NCI-H1417 treated with DMSO at 0.1 percent for 48 hours (cell line): ENCODE measurements at places on chromosomes 16 and 17.

- DNase-seq, result no peak
Measured at GRCh38 chr16:22660441-22661160, 149.9 kb downstream of the NPIPB5 start.

DNA sequence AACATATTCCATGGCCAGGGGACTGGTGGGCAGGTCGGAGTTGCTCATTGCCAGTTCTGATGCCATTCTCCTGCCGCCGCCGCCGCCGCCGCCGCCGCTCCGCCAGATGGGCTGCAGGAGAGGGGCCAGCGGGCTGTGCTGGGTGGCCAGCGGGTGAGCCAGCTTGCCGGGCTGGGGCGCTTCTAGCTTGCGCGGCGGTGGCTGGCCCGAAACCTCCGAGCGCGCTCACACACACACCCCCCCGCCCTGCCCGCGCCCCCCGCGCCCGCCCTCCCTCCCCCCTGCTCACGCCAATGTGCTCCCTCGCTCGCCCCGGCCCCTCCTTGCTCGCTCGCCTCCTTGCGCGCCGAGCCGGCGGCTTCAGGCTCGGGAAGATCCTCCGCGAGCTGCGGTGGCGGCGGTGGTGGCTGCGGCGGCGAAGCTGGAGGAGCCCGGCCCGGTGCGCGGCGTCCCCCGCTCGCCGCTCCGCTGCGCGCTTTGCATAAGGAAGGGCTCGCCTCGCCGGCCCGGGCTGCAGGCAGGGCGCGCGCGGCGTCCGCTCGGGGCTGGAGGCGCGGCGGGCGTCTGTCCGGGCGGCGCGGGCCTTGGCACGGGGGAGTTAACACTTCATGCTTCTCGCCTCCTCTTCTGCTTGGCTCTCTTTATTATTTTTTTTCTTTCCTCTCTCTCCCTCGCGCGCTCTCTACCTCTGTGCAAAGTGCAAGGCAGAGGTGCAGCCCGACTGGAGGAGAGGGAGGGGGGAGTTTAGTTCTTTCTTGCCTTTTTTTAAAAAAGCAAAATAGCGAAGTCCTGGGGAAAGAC, 500 bp downstream of the MAF start:
- no peak for DNase-seq

DNA sequence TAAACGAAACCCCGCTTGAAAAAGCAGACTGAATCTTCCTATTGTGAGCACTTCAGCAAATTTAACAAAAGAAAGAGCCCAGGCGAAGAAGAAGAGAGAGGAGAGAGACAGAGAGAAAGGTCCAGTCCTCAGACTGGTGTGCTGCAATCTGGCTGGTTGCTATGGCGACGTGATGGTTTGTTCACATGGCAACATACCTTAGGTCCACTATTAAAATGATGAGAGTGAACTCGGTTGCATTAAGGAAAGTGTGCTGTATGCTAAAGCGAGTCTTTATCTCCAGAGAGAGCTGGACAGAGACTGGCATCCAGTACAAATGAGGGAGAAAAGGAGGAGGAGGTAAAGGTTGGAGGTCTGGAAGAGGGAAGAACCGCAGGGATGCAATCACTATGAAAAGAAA, 271.8 kb upstream of the ZFHX3 start:
- DNase-seq, result no peak

- DNase-seq, result no peak
Measured at GRCh38 chr16:80457871-80458270, 82.9 kb upstream of the DYNLRB2 start.

DNA sequence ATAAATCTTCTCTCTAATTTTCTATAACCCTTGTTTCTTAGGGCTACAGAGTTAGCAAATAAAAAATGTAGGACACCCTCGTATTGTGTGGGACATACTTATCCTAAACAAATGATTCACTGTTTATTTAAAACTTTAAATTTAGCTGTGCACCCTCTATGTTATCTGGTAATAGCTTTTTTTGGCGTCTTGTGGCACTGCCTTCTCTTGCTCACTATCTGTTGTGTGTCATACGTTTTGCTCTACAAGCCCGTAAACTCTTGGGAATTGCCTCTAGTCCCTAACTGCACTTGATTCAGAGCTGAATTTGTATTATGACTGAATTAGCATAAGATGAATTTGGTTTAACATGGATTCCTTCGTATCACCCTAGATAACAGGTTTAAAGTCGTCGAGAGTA, 144.3 kb upstream of the MYOCD start:
- DNase-seq, result no peak

- DNase-seq, result no peak
Measured at GRCh38 chr16:54331241-54332002, 44.8 kb upstream of the IRX3 start.

GRCh38 chr17:78173097-78173715, 4.8 kb downstream of the SYNGR2 start:
- DNase-seq, result no peak

GRCh38 chr17:73363442-73364154, 51.8 kb upstream of the CDC42EP4 start:
- no peak for DNase-seq

DNA sequence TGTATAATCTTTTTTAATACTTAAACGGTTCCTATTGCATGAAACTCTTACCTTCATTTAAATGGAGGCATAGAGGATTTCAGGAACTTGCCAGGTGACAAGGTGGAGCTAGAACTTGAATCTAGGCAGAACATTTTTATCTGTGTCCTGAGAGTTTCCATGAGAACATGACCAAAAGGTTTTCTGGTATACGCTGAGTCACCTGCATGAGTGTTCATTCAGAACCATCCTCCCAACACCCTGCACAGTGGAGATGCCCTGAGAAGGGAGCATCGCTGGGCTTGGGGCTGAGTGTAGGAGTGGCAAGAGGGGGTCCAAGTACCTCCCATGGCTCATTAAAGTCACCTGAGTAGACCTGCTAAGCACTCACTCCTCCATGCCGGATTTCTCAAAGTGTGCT, 169.7 kb upstream of the CACNG5 start:
- no peak for DNase-seq

GRCh38 chr17:36608794-36609497, 7.6 kb downstream of the MRM1 start:
- peak; percentile 37 for DNase-seq

DNA sequence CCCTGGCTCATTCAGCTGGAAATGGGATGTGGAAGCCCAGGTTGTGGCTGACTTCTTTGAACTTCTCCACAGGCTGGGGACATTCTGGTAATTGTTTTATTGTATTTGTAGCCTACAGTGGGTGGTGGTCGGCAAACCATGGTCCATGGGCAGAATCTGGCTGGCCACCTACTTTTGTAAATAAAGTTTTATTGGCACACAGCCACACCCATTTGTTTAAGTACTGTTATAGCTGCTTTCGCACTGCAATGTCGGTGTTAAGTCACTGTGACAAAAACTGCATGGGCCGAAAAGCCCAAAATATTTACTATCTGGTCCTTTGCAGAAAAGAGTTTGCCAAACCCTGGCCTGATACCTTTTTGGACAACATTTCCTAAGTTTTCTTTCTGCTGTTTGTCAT, 86.2 kb downstream of the NTN1 start:
- no peak for DNase-seq

GRCh38 chr17:29524692-29525091, 42.1 kb downstream of the ABHD15 start:
- no peak for DNase-seq

- no peak for DNase-seq
Measured at GRCh38 chr17:74070374-74070773, 133.1 kb upstream of the RPL38 start.

DNA sequence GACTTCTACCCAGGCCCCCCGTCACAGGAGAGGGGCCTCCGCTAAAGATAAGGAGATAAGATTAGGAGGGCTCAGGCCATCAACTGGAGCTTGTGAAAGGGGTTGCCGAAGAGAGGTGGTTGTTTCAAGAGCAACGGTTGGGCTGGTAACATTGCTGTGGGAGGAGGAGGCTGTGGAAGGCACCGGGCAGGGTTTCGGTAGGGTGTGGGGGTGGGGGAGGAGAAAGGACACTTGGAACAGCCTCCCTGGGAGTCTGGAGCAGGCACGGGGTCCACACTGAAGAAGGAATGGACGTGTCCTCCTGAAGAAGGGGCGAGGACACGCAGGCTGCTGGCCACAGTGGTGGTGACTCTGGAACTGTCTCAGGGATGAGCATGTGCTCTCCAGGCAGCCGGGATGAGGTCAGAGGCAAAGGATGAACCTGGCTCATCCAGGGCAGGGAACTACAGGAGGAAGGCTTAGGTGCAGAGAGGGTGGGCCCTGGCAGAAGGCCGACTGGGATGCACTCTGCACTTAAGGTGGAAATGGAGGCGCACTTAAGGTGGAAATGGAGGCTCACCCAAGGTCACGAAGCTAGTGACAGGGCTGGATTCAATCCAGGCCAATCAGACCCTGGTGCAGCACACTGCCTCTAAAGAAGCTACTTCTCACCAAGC, 1.2 kb upstream of the EPX start:
- DNase-seq, result no peak

GRCh38 chr17:29608986-29609385, 13.7 kb downstream of the CORO6 start:
- no peak for DNase-seq

DNA sequence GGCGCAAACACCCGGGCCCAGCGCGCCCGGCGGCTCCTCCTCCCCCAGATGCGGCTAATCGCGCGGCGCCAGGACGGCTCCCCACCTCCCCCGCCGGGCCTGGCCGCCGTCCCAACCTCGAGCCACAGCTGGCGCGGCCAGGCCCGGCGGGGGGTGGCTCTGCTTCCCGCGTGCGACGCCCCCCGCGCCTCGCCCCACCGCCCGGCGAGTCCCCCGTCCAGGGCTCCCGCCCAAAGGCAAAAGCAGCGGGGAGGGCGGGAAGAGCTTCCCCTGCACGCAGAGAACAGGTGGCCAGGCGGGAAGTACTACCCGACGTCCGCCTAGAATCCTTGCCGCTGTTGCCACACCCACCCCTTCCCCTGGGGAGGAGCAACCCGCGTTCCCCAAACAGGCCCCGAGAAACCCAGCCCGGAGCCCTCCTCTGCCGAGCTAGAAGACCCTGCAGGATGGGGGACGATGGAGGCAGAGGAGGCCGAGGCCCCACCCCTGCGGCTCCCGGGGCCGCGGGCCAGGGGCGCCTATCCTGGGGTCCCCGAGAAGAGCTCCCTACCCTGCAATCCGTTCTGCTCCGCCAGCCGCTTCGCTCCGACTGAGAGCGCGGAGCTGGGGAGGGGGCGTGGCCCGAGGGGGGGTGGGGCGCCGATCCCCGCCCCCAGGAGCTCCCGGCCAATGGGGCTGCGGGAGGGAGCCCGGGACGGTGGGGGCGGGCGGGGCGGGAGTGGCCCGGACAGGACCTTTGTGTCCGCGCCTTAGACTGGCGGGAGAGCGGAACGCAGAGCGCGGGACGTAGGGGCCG, at the start of gene CARHSP1:
Gene CARHSP1, minus strand, starts transcription at position 591 of the 796 bp plus-strand sequence. CDS start 9,678 bp downstream, outside the sequence.
- DNase-seq, result peak; percentile 56
